Esophagus squamous epithelium (tissue), 5 donors: ENCODE measurements at places on chromosomes 2 and 18.
A peak's percentile ranks its signal among the peaks of the same experiment; 100 is the strongest.

GRCh38 chr2:240208096-240208495 lies 67.6 kb upstream of the OTOS start:
- H3K27me3 ChIP-seq, result peaks cover 44% of the 10 kb centered on the region
- no peak overlapping the region for H3K4me3 ChIP-seq
- DNase-seq, result no peak
- no peak overlapping the region for H3K27ac ChIP-seq
- no peaks in the 10 kb centered on the region for H3K36me3 ChIP-seq

GRCh38 chr2:27715318-27716210 lies 51.9 kb downstream of the SLC4A1AP start:
- H3K36me3 ChIP-seq, result no peaks in the 10 kb centered on the region
- peak overlapping the region; percentile 21 for H3K4me3 ChIP-seq
- peaks cover 29% of the 10 kb centered on the region for H3K4me1 ChIP-seq

DNA sequence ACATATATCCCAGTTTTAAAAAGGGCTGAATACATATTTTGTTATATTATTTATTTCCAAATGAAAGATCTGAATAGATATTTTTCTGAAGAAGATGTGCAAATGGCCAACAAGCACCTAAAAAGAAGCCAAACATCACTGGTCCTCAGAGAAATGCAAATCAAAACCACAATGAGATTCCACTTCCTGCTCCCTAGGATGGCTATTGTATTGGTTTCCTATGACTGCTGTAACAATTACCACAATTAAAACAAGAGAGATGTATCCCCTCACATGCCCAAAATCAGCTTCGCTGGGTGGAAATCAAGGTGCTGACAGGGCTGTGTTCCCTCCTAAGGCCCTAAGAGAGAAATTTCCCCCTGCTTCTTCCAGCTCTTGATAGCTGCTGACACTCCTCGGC lies 23.2 kb downstream of the ABCB11 start:
- no peak overlapping the region for H3K27ac ChIP-seq
- DNase-seq, result no peak
- H3K27me3 ChIP-seq, result no peaks in the 10 kb centered on the region
- H3K4me3 ChIP-seq, result no peak overlapping the region
- H3K36me3 ChIP-seq, result no peaks in the 10 kb centered on the region

DNA sequence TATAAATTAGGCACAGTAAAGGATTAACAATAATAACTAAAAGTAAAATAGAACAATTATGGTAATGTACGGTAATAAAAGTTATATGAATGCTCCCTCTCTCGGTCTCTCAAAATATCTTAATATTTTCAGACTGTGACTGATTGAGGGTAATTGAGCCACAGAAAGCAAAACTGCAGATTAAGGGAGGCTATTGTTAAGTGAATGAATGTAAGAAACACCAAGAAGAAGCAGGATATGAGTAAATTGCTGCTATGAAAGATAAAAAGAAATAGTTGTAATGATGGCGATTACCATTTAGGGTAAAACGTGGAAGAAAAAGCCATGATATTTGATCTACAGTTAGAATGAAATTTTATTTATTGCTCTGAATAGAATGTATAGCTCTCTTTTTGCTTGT lies 24.1 kb downstream of the GULP1 start:
- H3K4me3 ChIP-seq, result no peak overlapping the region
- H3K4me1 ChIP-seq, result no peaks in the 10 kb centered on the region
- no peak for DNase-seq
- H3K36me3 ChIP-seq, result no peaks in the 10 kb centered on the region

- no peak for DNase-seq
- no peak overlapping the region for H3K4me3 ChIP-seq
- H3K36me3 ChIP-seq, result no peaks in the 10 kb centered on the region
- H3K27ac ChIP-seq, result no peak overlapping the region
- peaks cover 12% of the 10 kb centered on the region for H3K4me1 ChIP-seq
- H3K27me3 ChIP-seq, result no peaks in the 10 kb centered on the region
Measured at GRCh38 chr18:36700955-36701354, 127.8 kb downstream of the TPGS2 start.

GRCh38 chr2:53994818-53995808 lies 24.3 kb upstream of the PSME4 start:
- DNase-seq, result no peak
- no peak overlapping the region for H3K27ac ChIP-seq
- H3K27me3 ChIP-seq, result no peaks in the 10 kb centered on the region
- H3K4me1 ChIP-seq, result no peaks in the 10 kb centered on the region

GRCh38 chr2:30306522-30306921 lies 75.2 kb downstream of the LBH start:
- no peak for DNase-seq
- no peaks in the 10 kb centered on the region for H3K27me3 ChIP-seq
- H3K36me3 ChIP-seq, result no peaks in the 10 kb centered on the region
- H3K4me1 ChIP-seq, result peaks cover 2% of the 10 kb centered on the region
- no peak overlapping the region for H3K27ac ChIP-seq

GRCh38 chr2:48278590-48278989 lies 251.4 kb upstream of the STON1 start:
- no peaks in the 10 kb centered on the region for H3K36me3 ChIP-seq
- H3K4me3 ChIP-seq, result no peak overlapping the region
- no peaks in the 10 kb centered on the region for H3K4me1 ChIP-seq
- H3K27ac ChIP-seq, result no peak overlapping the region

- H3K4me1 ChIP-seq, result peaks cover 88% of the 10 kb centered on the region
- no peak overlapping the region for H3K4me3 ChIP-seq
- peak overlapping the region; percentile 33 for H3K27ac ChIP-seq
- H3K36me3 ChIP-seq, result no peaks in the 10 kb centered on the region
- no peaks in the 10 kb centered on the region for H3K27me3 ChIP-seq
- no peak for DNase-seq
Measured at GRCh38 chr2:71336802-71337201, 5.2 kb downstream of the ZNF638 start.

DNA sequence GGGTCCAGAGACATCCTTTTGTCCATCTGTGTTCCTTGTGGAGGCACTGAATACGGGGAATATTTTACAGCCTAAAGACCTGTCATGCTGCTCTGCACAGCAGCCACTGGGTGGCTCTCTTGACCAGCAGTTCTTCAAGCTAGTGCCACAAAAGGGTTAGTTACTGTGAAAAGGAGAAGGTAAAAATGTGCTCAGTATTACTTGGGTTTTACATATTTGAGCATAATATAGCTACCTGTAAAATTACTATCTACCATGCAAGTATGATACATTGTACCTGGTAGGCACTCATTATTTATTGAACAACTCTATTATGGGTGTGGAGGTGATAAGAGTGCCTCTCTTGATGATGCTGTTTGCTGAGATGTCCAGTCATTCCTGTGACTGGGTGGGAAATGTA lies 23.6 kb downstream of the FZD5 start:
- H3K27ac ChIP-seq, result no peak overlapping the region
- H3K4me3 ChIP-seq, result no peak overlapping the region
- DNase-seq, result no peak
- H3K27me3 ChIP-seq, result no peaks in the 10 kb centered on the region

GRCh38 chr2:231296401-231296974 lies 98.1 kb downstream of the ARMC9 start:
- no peak overlapping the region for H3K4me3 ChIP-seq
- DNase-seq, result no peak
- no peak overlapping the region for H3K27ac ChIP-seq
- H3K27me3 ChIP-seq, result no peaks in the 10 kb centered on the region

DNA sequence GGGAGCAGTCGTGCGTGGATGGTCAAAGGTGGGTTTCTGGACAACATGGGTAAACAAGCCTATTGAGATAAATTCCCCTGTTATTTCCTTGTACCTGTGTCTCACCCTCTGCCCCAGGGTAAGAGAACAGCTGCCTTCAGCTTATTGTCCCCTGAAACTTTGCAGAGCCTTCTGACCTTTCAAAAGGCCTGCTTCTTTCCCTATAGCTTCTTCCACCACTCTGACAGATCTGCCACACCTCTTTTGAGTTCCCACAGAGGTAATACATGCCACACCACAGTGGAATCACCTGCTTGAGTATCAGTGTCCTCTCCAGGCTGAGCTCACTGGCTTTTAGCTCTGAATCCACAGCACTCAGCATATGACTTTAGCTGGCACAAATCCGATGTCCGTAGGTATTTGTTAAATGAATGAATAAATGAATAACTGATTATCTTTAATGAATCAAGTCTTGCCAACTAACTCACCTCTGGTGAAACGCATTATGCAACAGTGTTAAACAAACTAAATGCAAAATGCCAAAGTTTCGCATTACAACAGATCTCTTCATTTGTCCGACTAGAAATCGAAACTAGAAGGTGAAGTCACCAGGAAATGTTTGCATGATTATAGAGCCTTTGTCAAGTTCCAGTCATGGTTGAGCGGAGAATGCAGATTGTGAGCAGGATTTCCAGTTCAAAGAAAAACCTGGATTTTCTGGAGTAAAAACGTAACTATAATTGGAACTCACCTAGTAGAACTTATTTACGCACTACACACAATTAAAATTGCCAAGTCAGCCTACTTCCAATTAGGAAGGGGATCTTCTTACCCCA lies 16.4 kb downstream of the DYNAP start:
- H3K4me1 ChIP-seq, result peaks cover 7% of the 10 kb centered on the region
- no peak for DNase-seq
- H3K27me3 ChIP-seq, result no peaks in the 10 kb centered on the region
- H3K36me3 ChIP-seq, result no peaks in the 10 kb centered on the region
- peak overlapping the region; percentile 48 for H3K4me3 ChIP-seq

DNA sequence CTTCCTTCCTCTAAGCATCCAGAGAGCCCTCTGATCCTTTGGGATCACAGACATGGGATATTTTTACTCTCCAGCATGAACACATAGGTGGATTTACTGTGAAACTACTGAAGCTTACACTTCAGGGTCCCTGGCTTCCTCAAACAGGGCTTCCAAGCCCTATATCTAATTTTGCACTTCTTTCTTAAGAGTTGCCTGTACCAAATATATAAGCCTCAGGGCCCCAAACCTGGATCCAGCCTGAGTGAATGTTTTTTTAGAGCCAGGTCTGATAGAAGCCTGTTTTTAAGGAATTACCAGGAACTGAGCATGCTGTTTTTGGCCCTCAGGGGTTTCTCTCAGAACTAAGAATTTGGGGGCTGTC lies 13.2 kb upstream of the KCMF1 start:
- H3K36me3 ChIP-seq, result no peaks in the 10 kb centered on the region
- H3K27me3 ChIP-seq, result no peaks in the 10 kb centered on the region
- no peak overlapping the region for H3K4me3 ChIP-seq
- no peak for DNase-seq
- H3K4me1 ChIP-seq, result peaks cover 42% of the 10 kb centered on the region

DNA sequence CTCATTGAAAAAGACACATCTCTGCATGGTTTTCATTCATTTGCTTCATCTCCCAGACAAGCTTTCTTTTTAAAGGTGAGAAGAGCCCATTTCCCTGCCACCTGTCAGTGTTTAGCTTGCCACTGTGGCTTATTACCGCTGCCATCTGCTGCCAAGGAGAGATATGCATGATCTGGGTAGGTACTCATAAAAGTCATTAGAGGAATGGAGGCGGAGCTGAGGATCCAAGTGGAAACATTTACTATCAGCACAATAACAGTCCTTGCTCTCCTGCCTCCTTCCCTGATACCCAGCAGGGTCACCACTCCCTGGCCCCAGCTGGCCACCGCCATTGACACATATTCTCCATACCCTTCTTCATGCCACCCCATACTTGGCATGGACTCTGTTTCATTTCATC lies 390.4 kb downstream of the TSN start:
- DNase-seq, result no peak
- no peak overlapping the region for H3K27ac ChIP-seq
- no peak overlapping the region for H3K4me3 ChIP-seq
- H3K27me3 ChIP-seq, result no peaks in the 10 kb centered on the region
- no peaks in the 10 kb centered on the region for H3K36me3 ChIP-seq
- H3K4me1 ChIP-seq, result no peaks in the 10 kb centered on the region

- no peaks in the 10 kb centered on the region for H3K27me3 ChIP-seq
- H3K36me3 ChIP-seq, result no peaks in the 10 kb centered on the region
- no peak for DNase-seq
- H3K4me3 ChIP-seq, result no peak overlapping the region
- peak overlapping the region; percentile 79 for H3K27ac ChIP-seq
- H3K4me1 ChIP-seq, result peaks cover 9% of the 10 kb centered on the region
Measured at GRCh38 chr2:233556881-233557736, 9.5 kb downstream of the USP40 start.

- DNase-seq, result no peak
- H3K27me3 ChIP-seq, result no peaks in the 10 kb centered on the region
- no peaks in the 10 kb centered on the region for H3K4me1 ChIP-seq
- no peaks in the 10 kb centered on the region for H3K36me3 ChIP-seq
Measured at GRCh38 chr18:13551305-13551603, 175.1 kb downstream of the FAM210A start.

DNA sequence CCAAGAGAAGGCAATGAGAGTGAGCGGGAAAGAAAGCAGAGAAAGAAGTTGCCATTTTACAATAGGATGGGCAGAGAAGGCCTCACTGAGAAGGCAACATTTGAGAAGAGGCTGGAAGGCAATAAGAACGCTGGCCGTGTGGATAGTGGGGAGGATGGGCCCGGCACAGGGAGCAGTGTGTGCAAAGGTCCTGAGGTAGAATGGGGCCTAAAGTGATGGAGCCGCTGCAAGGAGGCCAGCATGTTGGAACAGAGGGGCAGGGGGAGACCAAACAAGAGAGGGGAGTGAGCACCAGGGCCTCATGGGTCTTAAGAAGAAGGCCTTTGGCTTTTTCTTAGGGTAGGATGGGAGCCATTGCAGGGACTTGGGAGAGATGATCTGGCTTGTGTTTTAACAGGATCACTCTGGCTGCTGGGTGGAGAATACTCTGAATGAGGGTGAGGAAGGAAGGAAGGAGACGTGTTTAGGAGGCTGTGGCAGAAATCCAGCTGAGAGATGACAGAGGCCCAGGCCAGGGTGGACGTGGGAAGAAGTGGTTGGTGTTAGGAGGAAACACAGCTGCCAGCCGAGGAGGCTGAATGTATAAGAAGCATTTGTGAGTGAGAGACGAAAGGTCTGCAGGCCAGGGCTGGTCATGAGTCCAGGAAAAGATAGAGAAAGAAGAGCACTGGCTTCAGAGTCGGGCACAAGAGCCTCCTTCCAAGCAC lies 159.8 kb downstream of the KLHL29 start:
- DNase-seq, result no peak
- no peak overlapping the region for H3K4me3 ChIP-seq
- no peaks in the 10 kb centered on the region for H3K36me3 ChIP-seq
- H3K27ac ChIP-seq, result no peak overlapping the region
- peaks cover 58% of the 10 kb centered on the region for H3K4me1 ChIP-seq

GRCh38 chr2:45391866-45392265 lies 219.2 kb downstream of the SRBD1 start:
- no peaks in the 10 kb centered on the region for H3K27me3 ChIP-seq
- H3K27ac ChIP-seq, result no peak overlapping the region
- no peaks in the 10 kb centered on the region for H3K4me1 ChIP-seq
- H3K4me3 ChIP-seq, result no peak overlapping the region
- no peaks in the 10 kb centered on the region for H3K36me3 ChIP-seq
- DNase-seq, result no peak

GRCh38 chr18:48975817-48976649 lies 25.3 kb upstream of the SMAD7 start:
- H3K36me3 ChIP-seq, result no peaks in the 10 kb centered on the region
- DNase-seq, result no peak
- peaks cover 7% of the 10 kb centered on the region for H3K27me3 ChIP-seq

- H3K4me1 ChIP-seq, result no peaks in the 10 kb centered on the region
- DNase-seq, result no peak
- no peaks in the 10 kb centered on the region for H3K36me3 ChIP-seq
- no peaks in the 10 kb centered on the region for H3K27me3 ChIP-seq
- no peak overlapping the region for H3K27ac ChIP-seq
Measured at GRCh38 chr18:58367425-58368140, 261.3 kb downstream of the ALPK2 start.
